Right ventricle myocardium superior (tissue), 1 donor: ENCODE measurements at places on chromosomes 1 and 21. TPM values are rescaled to one million over a fixed set of nuclear protein-coding genes. Genes with fewer than 3 reads are reported as not detected.

DNA sequence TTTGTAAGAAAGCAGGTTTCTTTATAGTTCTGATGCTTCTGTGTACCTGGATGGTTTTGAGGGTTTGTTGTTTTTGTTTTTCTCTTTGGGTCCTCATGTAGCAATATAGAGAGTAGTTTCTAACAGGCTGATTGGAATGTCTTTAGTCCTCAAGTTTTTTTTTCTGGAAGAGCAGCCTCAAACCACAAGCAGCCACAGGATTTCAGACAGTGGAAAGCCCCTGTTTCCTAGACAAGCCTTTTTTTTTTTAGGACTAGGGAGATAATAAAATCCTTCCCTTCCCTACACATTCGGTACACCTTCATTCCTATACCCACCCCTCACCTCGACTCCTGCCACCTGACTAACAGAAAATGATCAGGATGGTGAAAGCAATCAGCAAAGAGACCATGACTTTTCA lies 47.6 kb downstream of the ACP6 start:
- DNase-seq: no peak

- DNase-seq: no peak
Observed at GRCh38 chr1:202915146-202915545, 11.9 kb downstream of the KLHL12 start.

DNA sequence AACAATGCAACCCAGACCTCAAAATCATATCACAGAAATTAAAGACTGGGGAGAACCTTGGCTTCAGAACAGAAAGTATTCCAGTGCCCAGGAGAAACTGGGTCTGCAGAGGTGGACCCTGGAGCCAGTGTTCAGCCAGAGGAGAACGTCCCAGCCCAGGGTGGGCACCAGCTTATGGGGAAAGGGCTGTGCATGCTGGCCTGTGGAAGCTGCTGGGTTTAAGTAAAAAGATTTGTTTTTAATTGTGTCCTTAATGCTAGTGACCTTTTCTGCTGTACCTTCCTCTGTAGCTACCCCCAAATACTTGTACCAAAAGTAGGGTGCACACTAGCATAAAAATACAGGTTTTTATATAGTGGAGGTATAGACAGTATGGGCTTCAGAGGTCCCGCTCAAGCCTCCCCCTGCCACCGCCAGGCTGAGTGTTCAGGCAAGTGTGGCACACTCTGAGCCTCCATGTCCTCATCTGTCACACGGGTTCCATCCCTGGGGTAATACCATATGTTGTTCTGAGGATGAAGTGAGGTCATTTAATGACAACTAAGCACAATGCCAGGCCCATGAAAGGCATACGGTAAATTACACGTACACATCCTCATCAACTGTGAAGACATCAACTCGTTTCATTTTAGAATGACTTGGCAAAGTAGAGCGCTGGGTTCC lies 47.0 kb downstream of the SLC37A1 start:
- DNase-seq: no peak

DNA sequence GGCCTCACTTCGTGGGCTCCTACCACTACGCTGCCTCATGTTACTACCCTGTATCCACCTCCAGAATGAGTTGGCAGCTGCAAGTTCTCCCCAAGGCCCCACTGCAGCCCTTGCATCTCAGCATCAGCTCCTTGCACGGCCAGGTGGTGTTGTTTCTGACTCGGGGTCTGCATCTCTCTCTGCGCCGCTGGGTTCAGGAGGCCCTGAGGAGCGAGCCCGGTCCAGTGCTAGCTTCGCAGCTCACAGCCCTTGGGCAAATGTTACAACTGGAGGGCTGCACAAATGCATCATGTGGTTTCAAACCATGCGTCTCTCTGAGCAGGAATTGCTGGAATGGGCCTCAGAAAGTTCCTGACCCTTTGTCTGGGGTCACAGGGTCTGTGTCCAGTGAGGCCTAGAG lies 3.2 kb upstream of the CLDN14 start:
- DNase-seq: no peak

DNA sequence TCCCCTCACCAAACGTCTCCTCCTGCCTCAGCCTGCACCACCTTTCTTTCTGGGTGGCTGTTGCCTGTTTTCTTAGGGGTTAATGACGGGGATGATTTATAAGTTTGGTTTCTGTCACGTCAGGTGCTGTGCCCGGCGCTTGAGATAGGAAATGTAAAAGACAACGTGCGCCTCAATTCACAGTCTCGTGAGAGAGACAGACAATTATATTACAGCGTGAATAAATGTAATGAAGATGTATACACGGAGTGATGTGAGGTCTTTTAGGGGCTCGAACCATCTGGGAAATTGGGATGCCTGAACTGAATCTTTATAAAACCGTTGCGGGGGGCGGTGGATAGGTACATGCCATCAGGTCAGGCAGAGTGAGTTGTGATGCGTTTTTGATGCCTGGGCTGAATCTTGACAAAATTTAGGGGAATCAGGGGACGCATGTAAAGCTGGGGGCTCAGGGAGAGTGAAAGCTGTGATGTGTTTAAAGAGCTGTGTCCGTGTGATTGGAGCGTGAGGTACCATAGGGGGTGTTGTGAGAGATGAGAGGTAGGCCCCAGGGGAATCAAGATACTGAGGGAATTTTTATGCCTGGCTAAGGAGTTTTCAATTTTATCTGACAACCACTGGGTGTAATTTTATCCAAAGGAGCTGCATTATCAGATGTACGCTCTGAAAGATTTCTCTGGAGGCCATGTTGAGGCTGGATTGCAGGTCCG lies 831 bp downstream of the TIPRL start:
- no peak for DNase-seq

GRCh38 chr1:15803380-15803779 lies 4.1 kb downstream of the UQCRHL start:
- no peak for DNase-seq

KIAA0040 gene
- 15.4 TPM for total RNA-seq
